Naive thymus-derived CD8-positive, alpha-beta T cell (primary cell): ENCODE measurements at places on chromosomes 6 and 20. TPM values are rescaled to one million over a fixed set of nuclear protein-coding genes. Genes with fewer than 3 reads are reported as not detected.

Gene EPB41L1
- polyA plus RNA-seq = not detected

Gene GABRR2
- polyA plus RNA-seq = not detected

Gene CCND3
- polyA plus RNA-seq = 628 TPM

Gene HTR1B
- not detected for polyA plus RNA-seq

Gene MANEA
- polyA plus RNA-seq = 4.5 TPM

Gene ATAT1
- 2.0 TPM for polyA plus RNA-seq

Gene BTN1A1
- not detected for polyA plus RNA-seq

Gene SLC13A3
- not detected for polyA plus RNA-seq

Gene BEND6
- not detected for polyA plus RNA-seq

Gene TMEM242
- polyA plus RNA-seq = 9.5 TPM

Gene ZBTB12
- polyA plus RNA-seq = not detected

Gene DEFB113
- polyA plus RNA-seq = not detected

Gene FNDC1
- polyA plus RNA-seq = not detected

Gene MLN
- polyA plus RNA-seq = not detected

Gene EBF4
- 0.88 TPM for polyA plus RNA-seq

Gene RBPJL
- polyA plus RNA-seq = not detected

Gene KCTD20
- 31.5 TPM for polyA plus RNA-seq

Gene DEFB124
- not detected for polyA plus RNA-seq

Gene TINAG
- not detected for polyA plus RNA-seq

Gene OR2B6
- polyA plus RNA-seq = not detected

Gene DEFB132
- polyA plus RNA-seq = not detected

Gene ADGB
- not detected for polyA plus RNA-seq

Gene INSM1
- not detected for polyA plus RNA-seq

Gene BPIFA1
- polyA plus RNA-seq = not detected

Gene OR2H2
- not detected for polyA plus RNA-seq

Gene SMPDL3A
- not detected for polyA plus RNA-seq

Gene TMEM217
- polyA plus RNA-seq = 0.54 TPM

Gene CASS4
- 5.5 TPM for polyA plus RNA-seq

Gene C20orf204
- polyA plus RNA-seq = 0.54 TPM

Gene LINC00237
- polyA plus RNA-seq = not detected

Gene OLIG3
- not detected for polyA plus RNA-seq

Gene ZSCAN16
- polyA plus RNA-seq = 13.2 TPM

Gene SLC35F1
- not detected for polyA plus RNA-seq

Gene NRN1
- not detected for polyA plus RNA-seq

Gene TMEM170B
- 0.14 TPM for polyA plus RNA-seq

Gene DEF6
- 196 TPM for polyA plus RNA-seq

Gene AIF1
- 239 TPM for polyA plus RNA-seq

Gene C20orf96
- 0.80 TPM for polyA plus RNA-seq

Gene PNPLA1
- polyA plus RNA-seq = not detected

Gene F13A1
- 0.12 TPM for polyA plus RNA-seq

Gene RIMS1
- not detected for polyA plus RNA-seq

Gene HSPA1L
- 1.6 TPM for polyA plus RNA-seq
